ENCODE measurements at places on chromosomes 2 and 18. TPM values are rescaled to one million over a fixed set of nuclear protein-coding genes. Genes with fewer than 3 reads are reported as not detected.

GRCh38 chr2:223897669-223898330 is 47.3 kb downstream of the WDFY1 start:
- H3K27ac ChIP-seq = no peak overlapping the region
- H3K27me3 ChIP-seq = no peaks in the 10 kb centered on the region

- H3K4me3 ChIP-seq = no peak overlapping the region
- no peaks in the 10 kb centered on the region for H3K36me3 ChIP-seq
- peak overlapping the region; percentile 96 for H3K27ac ChIP-seq
- H3K4me1 ChIP-seq = peaks cover 62% of the 10 kb centered on the region
- no peaks in the 10 kb centered on the region for H3K27me3 ChIP-seq
Observed at GRCh38 chr2:37570773-37571586, 100.5 kb downstream of the CDC42EP3 start.

- H3K27ac ChIP-seq = peak overlapping the region; percentile 33
- DNase-seq = no peak
- H3K4me1 ChIP-seq = no peaks in the 10 kb centered on the region
- H3K36me3 ChIP-seq = no peaks in the 10 kb centered on the region
Observed at GRCh38 chr2:67625690-67626475, 228.8 kb downstream of the ETAA1 start.

DNA sequence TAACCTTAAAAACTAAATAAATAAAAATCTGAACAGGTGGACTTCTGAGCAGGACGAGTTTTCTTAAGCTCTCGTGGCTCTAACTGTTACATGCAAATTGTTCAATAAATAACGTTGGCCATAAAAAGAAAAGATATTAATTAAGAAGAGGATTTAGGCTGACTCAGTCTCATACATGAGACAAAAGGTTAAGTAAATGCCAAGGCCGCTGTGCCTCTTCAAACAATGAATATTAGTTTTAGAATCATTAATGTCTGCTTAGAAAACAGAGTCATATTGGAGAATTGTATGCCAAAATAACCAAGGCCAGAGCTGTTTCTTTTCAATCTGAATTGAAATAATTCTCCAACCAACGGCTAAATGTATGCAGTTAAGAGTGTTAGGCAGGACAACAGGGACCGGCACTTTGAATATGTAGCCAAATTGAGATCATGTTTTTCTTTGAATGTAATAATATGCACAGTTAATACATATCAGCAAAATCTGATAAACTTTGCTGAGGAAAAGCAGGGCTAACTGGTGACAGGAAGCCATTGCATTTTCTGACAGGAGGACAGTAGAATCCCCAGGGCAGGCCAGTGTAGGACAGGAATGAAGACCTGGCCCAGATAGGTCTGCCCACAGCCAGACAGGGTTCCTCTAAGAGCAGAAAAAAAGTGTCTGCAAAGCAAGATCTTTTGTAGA is 1041.4 kb upstream of the FANCL start:
- no peaks in the 10 kb centered on the region for H3K36me3 ChIP-seq
- no peaks in the 10 kb centered on the region for H3K27me3 ChIP-seq
- H3K27ac ChIP-seq = no peak overlapping the region
- H3K4me3 ChIP-seq = no peak overlapping the region
- DNase-seq = no peak
- H3K4me1 ChIP-seq = no peaks in the 10 kb centered on the region

DNA sequence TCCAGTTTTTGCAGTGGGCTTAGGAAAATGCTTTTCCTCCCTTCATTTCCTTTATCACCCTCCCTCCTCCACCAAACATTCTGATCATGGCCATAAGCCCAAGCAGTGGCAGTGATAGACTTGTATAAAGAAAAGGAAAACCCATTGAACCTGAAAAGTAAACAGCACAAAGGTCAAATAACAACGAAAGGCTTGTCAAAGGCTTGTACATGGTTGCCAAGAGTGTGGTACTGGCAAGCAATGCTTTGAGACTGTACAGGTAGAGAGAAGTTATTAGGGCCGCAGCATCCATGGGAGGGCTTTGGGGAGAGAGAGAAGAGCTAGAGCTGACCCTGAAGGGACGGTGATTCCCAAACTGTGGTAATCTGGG is 2.1 kb upstream of the VWA3B start:
- H3K27me3 ChIP-seq = peaks cover 52% of the 10 kb centered on the region
- H3K36me3 ChIP-seq = no peaks in the 10 kb centered on the region
- peaks cover 10% of the 10 kb centered on the region for H3K4me1 ChIP-seq
- no peak for DNase-seq

DNA sequence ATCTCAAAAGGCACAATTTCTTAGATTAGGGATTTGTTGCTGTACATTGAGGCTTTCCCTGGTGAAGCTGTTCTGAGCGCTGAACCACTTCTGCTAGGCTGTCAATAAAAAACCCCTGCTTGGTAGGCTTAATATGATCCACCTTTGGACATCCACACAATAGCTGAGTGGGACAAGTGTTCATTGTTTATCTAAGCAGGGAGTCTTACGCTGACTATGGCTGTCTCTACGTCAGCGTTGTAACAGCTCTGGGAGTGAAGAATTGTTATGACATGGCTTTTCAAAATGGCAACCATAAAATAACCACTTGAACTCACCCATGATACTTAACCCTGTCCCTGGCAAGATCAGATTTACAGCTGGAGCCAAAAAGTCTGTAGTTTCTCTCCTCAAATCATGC is 111.5 kb upstream of the SULT1C3 start:
- no peak overlapping the region for H3K4me3 ChIP-seq
- no peak for DNase-seq
- H3K4me1 ChIP-seq = no peaks in the 10 kb centered on the region
- no peak overlapping the region for H3K27ac ChIP-seq
- no peaks in the 10 kb centered on the region for H3K27me3 ChIP-seq

DNA sequence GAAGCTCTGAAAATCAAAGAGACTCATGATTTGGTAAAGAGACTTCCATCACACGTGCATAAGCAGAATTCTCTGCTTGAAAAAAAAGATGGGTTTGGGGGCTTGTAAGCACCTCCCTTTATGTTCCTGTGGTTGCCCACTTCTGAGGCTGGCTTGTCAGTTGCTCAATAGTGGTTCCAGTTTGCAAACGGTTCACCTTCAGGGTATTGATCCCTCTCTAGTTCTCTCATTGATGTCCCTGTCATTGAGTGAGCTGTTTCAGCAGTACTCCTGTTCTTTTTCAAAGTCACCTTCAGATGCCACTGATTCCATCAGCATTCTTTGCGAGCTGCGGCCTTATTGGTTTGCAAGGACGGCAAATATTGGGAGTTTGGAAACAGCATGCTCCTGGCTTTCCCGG is 17.1 kb upstream of the YWHAQ start:
- no peaks in the 10 kb centered on the region for H3K36me3 ChIP-seq
- no peak overlapping the region for H3K4me3 ChIP-seq
- no peaks in the 10 kb centered on the region for H3K27me3 ChIP-seq
- no peaks in the 10 kb centered on the region for H3K4me1 ChIP-seq
- no peak overlapping the region for H3K27ac ChIP-seq
- DNase-seq = no peak

DNA sequence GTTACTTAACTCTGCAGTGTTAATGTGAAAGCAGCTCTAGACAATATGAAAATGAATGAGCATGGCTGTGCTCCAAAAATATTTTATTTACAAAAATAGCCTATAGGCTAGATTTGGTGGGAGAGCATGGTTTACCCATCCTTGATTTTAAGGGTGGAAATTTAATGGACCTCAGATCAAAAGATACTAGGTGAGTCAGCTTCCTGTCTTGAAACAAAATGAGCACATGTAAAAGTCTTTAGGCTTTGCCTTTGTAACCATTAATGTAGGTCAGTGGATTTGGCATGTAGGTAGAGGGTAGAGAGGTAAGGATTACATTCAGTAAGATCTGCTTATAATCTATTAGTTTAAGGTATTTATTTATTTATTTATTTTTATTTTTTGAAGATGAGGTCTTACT is 72.7 kb downstream of the GREB1L start:
- DNase-seq = no peak
- no peaks in the 10 kb centered on the region for H3K36me3 ChIP-seq
- no peaks in the 10 kb centered on the region for H3K4me1 ChIP-seq
- H3K4me3 ChIP-seq = no peak overlapping the region
- peaks cover under 1% of the 10 kb centered on the region for H3K27me3 ChIP-seq

GRCh38 chr2:119480184-119480583 is 44.1 kb downstream of the SCTR start:
- H3K4me1 ChIP-seq = no peaks in the 10 kb centered on the region
- peaks cover 21% of the 10 kb centered on the region for H3K27me3 ChIP-seq
- no peak for DNase-seq

Gene C2orf66
- total RNA-seq = 0.36 TPM

Gene LPIN1
- total RNA-seq = 117 TPM

Gene IRS1
- 24.5 TPM for total RNA-seq

Gene MBOAT2
- total RNA-seq = 56.6 TPM

Gene RUFY4
- not detected for total RNA-seq

Gene TUBA4B
- total RNA-seq = not detected

Gene LHCGR
- not detected for total RNA-seq

Data from osteoblast (primary cell).